SJCRH30 (cell line): ENCODE measurements at places on chromosomes 7 and 10. TPM values are rescaled to one million over a fixed set of nuclear protein-coding genes. Genes with fewer than 3 reads are reported as not detected.

GRCh38 chr10:79904671-79905321 is 44.1 kb downstream of the SFTPD start:
- DNase-seq, result peak; percentile 88

DNA sequence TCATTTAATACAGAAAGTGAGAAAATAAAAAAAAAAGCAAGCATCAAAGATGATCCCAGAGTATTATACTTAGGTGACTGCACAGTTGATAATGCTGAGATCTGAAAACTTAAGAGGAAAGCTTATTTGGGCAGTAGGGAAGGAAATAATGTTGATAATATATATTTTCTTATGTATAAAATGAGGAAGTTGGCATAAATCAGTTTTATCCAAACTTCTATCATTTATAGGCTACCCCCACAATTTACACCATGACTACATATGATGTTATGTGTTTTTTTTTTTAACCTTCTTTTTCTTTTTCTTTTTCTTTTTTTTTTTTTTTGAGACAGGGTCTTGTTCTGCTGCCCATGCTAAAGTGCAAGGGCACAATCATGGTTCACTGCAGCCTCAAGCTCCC is 108.2 kb upstream of the PLXDC2 start:
- no peak for DNase-seq

DNA sequence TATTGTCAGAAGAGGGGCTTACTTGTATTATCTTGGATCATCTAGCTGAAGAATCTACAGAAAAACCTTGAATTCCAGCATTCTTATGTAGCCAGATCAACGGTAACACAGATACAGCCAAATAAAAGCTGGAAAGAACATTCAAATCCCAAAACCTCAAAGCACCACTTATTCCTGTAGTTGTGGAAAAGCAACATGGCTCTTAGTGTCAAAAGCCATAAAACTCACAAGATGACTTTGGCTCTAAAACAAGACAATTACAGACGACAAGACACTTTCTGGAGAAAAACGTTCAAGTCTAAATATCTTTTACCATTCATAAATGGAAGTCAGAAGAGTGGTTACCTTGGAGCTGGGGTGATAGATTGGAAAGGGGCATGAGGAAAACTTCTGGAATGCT is 173.0 kb downstream of the HERPUD2 start:
- no peak for DNase-seq

Gene FXYD4
- total RNA-seq, result not detected in 2 replicates

Gene FAM13C
- 0.91 and 1.1 TPM in 2 replicates for total RNA-seq

Gene ANKMY2
- total RNA-seq, result 34.1 and 36.6 TPM in 2 replicates

Gene CDC14C
- 0.15 TPM in 1 of 2 replicates, not detected in the other for total RNA-seq

Gene TMEM273
- total RNA-seq, result 2.1 and 2.5 TPM in 2 replicates
